Panc1 (cell line): ENCODE measurements at places on chromosomes 1 and 21.

GRCh38 chr1:12098786-12099185, 35.7 kb downstream of the TNFRSF8 start:
- H3K36me3 ChIP-seq, result no peaks in the 10 kb centered on the region
- no peaks in the 10 kb centered on the region for H3K27me3 ChIP-seq
- H3K4me1 ChIP-seq, result no peaks in the 10 kb centered on the region
- no peak overlapping the region for H3K4me3 ChIP-seq
- no peak for DNase-seq
- no peak overlapping the region for H3K27ac ChIP-seq

- H3K4me3 ChIP-seq, result no peak overlapping the region
- DNase-seq, result no peak
- H3K27ac ChIP-seq, result no peak overlapping the region
- no peaks in the 10 kb centered on the region for H3K36me3 ChIP-seq
- H3K27me3 ChIP-seq, result no peaks in the 10 kb centered on the region
Observed at GRCh38 chr1:210951279-210951678, 182.7 kb downstream of the KCNH1 start.

GRCh38 chr1:214438530-214438929, 112.9 kb downstream of the PTPN14 start:
- H3K4me1 ChIP-seq, result peaks cover 54% of the 10 kb centered on the region
- no peak overlapping the region for H3K4me3 ChIP-seq

DNA sequence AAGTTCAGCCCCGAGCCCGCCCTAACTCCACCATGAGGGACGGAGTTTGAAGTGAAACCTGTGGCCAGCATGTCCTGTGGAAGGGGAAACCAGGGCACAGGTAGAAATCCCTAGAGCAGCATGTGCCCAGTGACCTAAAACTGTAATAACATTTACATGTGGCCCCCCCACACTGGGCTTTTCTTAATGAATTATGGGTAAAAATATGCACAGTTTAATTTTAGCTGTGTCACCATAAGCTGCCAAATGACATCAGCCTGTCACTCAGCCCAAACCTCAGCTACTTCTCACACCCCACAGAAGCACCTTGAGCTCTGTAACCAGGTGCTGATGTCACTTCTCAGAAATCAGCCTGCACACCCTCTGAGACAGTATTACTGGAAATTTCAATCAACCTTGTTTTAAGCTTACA, 50.0 kb upstream of the SLC19A1 start:
- no peak overlapping the region for H3K4me3 ChIP-seq
- no peaks in the 10 kb centered on the region for H3K27me3 ChIP-seq
- H3K27ac ChIP-seq, result no peak overlapping the region
- no peaks in the 10 kb centered on the region for H3K4me1 ChIP-seq

DNA sequence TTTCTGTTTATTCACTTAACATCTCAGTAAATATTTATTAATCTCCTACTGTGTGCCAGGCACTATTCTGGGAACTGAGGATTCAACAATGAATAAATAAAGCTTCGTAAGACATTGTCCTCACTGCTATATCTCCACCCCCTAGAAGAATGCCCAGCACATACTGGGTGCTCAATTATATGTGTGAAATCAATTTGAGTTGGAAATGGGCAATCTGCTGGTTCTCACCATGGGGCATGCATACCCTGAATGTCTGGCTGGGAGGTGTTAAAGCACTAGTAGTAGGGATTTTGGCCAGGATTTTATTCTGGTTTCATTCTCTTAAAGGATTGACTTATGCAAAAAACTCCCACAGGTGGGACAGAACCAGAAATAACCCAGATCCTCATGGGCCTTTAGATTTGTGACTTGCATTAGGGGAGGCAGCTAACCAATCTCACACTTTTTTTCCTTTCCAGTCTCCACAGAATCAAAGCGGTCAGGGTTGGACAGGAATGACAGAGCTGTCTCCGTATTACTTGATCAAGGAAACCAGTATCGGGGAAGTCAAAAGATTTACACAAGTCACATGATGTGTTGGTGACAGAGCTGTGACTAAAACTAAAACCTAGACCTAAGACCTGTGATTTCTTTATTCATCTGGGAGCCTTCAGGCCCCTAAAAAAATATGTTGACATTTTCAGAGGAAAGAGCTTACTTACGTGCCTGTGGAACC, 12.8 kb downstream of the GFI1 start:
- H3K4me1 ChIP-seq, result no peaks in the 10 kb centered on the region
- no peak overlapping the region for H3K4me3 ChIP-seq
- H3K27me3 ChIP-seq, result no peaks in the 10 kb centered on the region
- no peak for DNase-seq
- no peaks in the 10 kb centered on the region for H3K36me3 ChIP-seq

DNA sequence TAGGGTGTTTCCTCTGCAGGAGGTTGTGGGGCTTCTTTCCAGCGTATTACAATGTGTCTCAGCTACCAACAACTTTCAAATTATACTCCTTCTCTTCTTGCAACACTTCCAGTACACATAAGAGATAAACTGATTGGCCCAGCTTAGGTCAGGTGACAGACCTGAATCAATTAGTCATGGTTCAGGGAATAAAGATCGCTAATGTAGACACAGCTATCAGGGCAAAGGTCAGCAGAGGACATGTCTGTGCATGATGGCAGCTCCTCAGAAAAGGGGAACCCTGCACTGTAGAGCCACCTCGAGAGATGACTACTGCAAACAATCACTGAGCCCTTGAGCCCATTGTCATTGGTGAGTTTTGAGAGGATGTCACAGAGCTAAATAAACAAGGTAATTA, 36.8 kb upstream of the PKN2 start:
- DNase-seq, result no peak
- H3K4me3 ChIP-seq, result no peak overlapping the region
- H3K27me3 ChIP-seq, result peaks cover 10% of the 10 kb centered on the region
- no peaks in the 10 kb centered on the region for H3K36me3 ChIP-seq

DNA sequence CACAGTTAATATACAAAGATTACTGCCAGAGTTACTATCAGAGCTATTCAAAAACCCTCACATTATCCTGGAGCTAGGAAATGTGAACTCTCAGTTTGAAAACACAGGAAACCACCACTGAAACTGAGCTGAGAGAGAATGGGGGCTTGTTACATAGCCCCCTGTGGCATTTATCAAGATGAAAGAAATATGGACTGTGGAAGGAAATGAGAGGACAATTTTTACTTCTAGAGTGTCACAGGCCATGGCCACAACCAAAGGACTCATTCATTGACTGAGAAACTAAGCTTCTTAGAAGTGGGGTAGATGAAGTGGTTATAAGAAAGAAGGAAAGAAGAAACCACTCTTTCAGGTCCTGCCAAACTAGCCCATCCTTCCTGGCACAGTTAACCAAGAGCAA, 25.3 kb downstream of the DSTYK start:
- DNase-seq, result no peak
- no peaks in the 10 kb centered on the region for H3K27me3 ChIP-seq
- no peak overlapping the region for H3K4me3 ChIP-seq
- H3K27ac ChIP-seq, result no peak overlapping the region

- H3K27me3 ChIP-seq, result no peaks in the 10 kb centered on the region
- no peak overlapping the region for H3K4me3 ChIP-seq
- DNase-seq, result no peak
- no peaks in the 10 kb centered on the region for H3K36me3 ChIP-seq
- no peaks in the 10 kb centered on the region for H3K4me1 ChIP-seq
Observed at GRCh38 chr1:157734321-157734720, 33.8 kb upstream of the FCRL3 start.

GRCh38 chr1:2795926-2796325, 5.6 kb downstream of the TTC34 start:
- no peak for DNase-seq
- no peaks in the 10 kb centered on the region for H3K4me1 ChIP-seq
- no peaks in the 10 kb centered on the region for H3K36me3 ChIP-seq
- H3K27me3 ChIP-seq, result no peaks in the 10 kb centered on the region
- no peak overlapping the region for H3K27ac ChIP-seq

- peak overlapping the region; percentile 74 for H3K4me3 ChIP-seq
- H3K27me3 ChIP-seq, result peaks cover 52% of the 10 kb centered on the region
- peak overlapping the region; percentile 72 for H3K27ac ChIP-seq
- no peaks in the 10 kb centered on the region for H3K36me3 ChIP-seq
- no peak for DNase-seq
Observed at GRCh38 chr1:212607206-212607912, 1.2 kb upstream of the ATF3 start.

DNA sequence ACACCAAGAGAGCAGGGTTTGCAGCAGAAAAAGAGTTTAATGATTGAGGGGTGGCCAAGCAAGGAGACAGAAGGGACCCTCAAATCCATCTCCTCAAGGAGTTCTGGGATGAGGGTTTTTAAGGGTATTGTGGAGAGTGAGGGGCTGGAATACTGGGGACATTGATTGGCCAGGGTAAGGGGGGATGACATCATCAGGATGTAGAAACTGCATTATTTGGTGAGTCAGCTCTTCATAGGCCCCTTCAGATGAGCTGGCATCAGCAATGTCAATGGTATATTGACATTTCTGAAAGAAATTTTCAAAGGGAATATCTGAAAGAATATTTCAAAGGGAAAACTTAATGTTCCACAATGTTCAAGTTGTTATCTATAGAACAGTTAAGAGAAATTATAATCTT, 168.1 kb upstream of the SNX7 start:
- H3K27ac ChIP-seq, result no peak overlapping the region
- no peaks in the 10 kb centered on the region for H3K36me3 ChIP-seq
- no peak overlapping the region for H3K4me3 ChIP-seq
- no peaks in the 10 kb centered on the region for H3K27me3 ChIP-seq
- DNase-seq, result no peak

- H3K4me3 ChIP-seq, result no peak overlapping the region
- H3K27ac ChIP-seq, result no peak overlapping the region
- no peaks in the 10 kb centered on the region for H3K36me3 ChIP-seq
- no peak for DNase-seq
Observed at GRCh38 chr1:209618756-209619420, 33.3 kb downstream of the LAMB3 start.

DNA sequence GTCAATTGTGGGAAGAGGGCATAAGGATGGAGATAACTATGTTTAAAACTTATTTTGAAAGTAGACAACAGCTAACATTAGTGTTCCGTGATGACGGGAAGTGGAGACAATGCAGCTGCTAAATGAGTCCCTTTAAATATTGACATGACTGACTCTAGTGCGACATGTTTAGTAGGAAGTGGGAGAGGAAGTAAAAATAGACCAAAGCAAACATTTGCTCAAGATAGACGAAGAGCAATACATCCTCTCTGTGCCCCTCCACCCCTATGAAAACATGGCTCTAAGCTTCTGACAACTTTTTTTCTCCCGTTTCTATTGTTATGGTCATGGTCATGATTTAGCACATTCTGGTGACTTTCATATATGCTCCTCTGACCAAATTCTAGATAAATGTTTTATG, 60.0 kb upstream of the HMCN1 start:
- peaks cover 12% of the 10 kb centered on the region for H3K4me1 ChIP-seq
- no peaks in the 10 kb centered on the region for H3K36me3 ChIP-seq
- no peak for DNase-seq
- H3K27me3 ChIP-seq, result no peaks in the 10 kb centered on the region
- H3K4me3 ChIP-seq, result no peak overlapping the region
- no peak overlapping the region for H3K27ac ChIP-seq

DNA sequence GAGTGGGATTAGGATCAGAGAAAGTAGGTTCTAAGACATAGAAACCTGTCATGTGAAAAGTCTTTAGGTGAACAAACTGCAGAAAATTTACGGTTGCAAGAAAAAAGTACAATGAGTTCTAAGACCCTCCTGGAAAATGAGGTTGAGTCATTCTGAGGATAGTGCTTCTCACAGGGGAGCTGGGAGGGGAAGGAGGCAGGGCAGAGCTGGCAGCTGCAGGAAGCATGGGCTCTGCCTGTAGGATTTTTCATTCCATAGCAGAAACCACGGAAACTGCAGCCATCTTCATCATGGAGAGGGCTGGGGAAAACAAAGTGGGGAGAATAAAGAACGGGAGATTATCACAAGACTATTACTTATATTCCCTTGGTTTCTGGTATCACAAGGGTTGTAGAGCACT, 25.8 kb upstream of the THEM4 start:
- no peaks in the 10 kb centered on the region for H3K27me3 ChIP-seq
- H3K4me3 ChIP-seq, result no peak overlapping the region
- no peaks in the 10 kb centered on the region for H3K36me3 ChIP-seq
- H3K27ac ChIP-seq, result peak overlapping the region; percentile 81

DNA sequence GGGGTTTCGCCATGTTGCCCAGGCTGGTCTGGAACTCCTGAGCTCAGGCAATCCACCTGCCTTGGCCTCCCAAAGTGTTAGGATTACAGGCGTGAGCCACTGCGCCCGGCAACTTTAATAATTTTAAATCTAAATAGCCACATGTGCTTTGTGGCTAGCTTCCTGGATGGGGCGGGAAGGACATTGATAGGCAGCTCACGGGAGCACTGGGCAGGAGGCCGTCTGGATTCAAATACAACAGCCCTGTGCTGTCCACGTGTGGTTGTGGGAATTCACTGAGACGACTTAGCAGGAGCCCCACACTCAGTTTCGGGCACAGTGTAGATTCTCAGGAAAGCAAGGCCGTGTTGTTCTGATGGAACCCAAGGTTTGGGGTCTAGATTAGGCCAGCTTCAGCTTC, 177.1 kb downstream of the ETS2 start:
- no peaks in the 10 kb centered on the region for H3K36me3 ChIP-seq
- no peak overlapping the region for H3K27ac ChIP-seq
- H3K4me1 ChIP-seq, result no peaks in the 10 kb centered on the region
- no peaks in the 10 kb centered on the region for H3K27me3 ChIP-seq
- H3K4me3 ChIP-seq, result no peak overlapping the region

- DNase-seq, result no peak
- H3K4me3 ChIP-seq, result no peak overlapping the region
- H3K27me3 ChIP-seq, result no peaks in the 10 kb centered on the region
- no peaks in the 10 kb centered on the region for H3K4me1 ChIP-seq
- H3K27ac ChIP-seq, result no peak overlapping the region
Observed at GRCh38 chr21:15514073-15514946, 215.5 kb upstream of the USP25 start.

DNA sequence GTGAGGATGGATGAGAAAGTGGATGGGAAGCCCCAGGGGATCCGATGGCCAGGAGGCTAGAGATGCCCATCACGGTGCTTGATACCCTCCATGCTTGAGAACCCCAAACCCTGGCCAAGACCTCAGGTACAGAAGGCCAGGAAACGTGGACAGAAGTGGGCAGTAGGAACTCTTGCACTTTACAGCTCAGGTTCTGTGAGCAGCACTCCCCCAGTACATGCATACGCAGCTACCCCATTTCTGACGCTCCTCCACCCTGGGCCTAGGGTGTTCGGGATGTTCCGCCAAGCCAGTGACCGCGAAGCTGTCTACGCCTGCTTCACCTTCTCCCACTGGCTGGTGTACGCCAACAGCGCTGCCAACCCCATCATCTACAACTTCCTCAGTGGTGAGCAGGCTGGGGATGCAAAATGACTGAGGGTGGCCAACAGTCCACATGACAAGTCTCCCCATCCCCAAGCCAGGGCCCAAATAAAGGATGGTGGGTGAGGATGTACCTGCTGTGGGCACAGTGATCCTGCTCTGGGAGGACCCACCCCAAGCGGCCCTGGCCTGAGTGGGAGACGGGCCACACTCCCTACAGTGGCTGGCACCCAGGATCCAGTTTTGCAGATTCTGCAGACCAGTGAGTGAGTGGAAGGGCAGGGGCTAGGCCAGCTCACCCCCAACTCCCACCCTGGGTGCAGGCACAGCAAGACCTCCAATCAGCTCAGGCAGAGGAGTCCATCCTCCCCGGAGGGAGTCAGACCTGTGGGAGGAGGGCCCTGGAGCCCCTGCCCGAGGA, 7.4 kb downstream of the HCRTR1 start:
- H3K36me3 ChIP-seq, result no peaks in the 10 kb centered on the region
- no peaks in the 10 kb centered on the region for H3K27me3 ChIP-seq
- no peak overlapping the region for H3K4me3 ChIP-seq
- DNase-seq, result no peak
